ENCODE measurements at places on chromosomes 5 and 9. TPM values are rescaled to one million over a fixed set of nuclear protein-coding genes. Genes with fewer than 3 reads are reported as not detected.

- no peak for DNase-seq
Measured at GRCh38 chr9:124205686-124206352, 51.9 kb upstream of the NEK6 start.

- DNase-seq, result no peak
Measured at GRCh38 chr9:21796768-21797167, 5.7 kb upstream of the MTAP start.

- DNase-seq, result no peak
Measured at GRCh38 chr5:176716320-176716719, 69.0 kb downstream of the TSPAN17 start.

DNA sequence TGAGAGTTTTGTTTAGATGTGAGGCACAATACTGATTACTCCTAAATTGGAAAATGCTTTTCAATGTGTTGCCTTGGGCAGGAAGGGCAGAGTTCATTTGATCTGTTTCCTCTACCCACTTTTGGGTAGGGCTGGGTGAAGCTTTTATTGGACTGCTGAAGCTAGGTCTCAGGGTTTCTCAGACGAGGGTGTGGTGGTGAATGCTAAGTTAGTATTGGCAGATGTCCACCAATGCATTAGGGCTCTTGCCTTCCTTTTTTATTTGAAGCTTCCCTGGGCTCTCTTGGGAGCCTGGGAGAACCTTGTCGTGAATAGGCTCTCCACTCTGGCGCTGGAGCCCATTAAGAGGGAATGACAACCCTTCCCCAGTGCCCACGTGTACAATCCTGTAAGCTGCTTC lies 23.1 kb downstream of the SPTAN1 start:
- DNase-seq, result peak; percentile 39

DNA sequence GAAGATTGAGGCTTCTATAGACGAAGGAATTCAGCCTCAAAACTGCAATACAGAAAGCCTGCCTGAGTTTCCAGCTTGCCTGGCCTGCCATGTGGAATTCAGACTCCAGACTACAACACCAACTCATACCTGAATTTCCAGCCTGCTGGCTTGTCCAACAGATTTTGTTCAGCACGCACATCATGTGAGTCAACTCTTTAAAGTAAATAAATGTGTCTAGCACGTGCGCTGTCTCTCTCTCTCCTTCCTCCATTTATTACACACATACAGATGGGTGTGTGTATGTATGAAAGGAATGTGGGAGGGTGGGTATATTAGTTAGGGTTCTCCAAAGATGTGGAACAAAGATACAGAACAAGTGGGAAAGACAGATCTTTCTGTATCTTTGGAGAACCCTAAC lies 82.4 kb upstream of the TAS2R1 start:
- no peak for DNase-seq

DNA sequence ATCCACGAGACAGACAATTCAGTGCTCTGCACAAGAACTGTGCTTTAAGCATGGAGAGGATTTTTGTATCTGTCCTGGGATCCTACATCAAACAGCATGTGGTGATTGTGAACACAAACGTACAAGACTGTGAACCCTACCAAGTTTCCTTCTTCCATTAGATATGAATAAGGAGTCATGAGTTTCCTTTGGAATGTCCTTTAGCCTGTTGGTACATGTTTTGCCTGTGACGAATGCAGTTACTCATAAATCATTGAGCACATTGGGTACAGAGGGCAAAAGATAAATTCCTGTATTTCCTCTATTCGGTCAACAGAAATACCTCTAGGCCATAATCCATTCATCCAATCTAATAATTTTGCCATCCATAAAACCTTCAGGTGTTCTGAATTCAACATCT lies 61.5 kb downstream of the FXN start:
- DNase-seq, result peak; percentile 93

GRCh38 chr5:141825241-141825671 lies 53.0 kb downstream of the PCDH1 start:
- no peak for DNase-seq

GRCh38 chr9:130172161-130172857 lies at the start of gene NCS1:
Gene NCS1 (plus strand): TSS chr9:130172404. CDS start chr9:130172664, 260 bp downstream.
- DNase-seq, result peak; percentile 36

PMPCA gene
- total RNA-seq, result 75.3 TPM

All from endothelial cell of umbilical vein (primary cell).